ENCODE measurements at places on chromosomes 16 and 17.

DNA sequence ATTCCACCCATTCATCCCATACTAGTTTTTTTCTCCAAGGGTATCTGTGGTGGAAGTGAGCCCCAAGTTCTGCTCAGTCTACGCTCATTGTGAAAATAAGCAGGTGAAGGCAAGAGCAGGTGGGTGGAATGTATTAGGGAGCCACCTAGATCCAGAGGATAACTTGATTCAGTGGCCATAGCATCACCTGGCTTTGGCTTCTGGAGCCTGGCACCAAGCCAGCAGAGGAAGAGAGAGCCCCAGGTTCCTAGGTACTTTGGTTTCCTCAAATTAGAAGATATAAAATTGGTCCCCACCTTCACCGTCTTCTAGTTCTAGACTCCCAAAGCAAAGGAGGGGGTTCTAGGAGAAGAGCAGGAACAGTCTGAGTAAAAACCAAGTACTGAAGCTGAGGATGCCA is 4.1 kb downstream of the FXR2 start:
- no peak for DNase-seq

GRCh38 chr17:76197911-76198310 is 42.4 kb downstream of the RNF157 start:
- DNase-seq = no peak

GRCh38 chr16:80113873-80114574 is 426.8 kb upstream of the DYNLRB2 start:
- no peak for DNase-seq

- DNase-seq = no peak
Measured at GRCh38 chr17:50593321-50593720, 32.8 kb downstream of the CACNA1G start.

DNA sequence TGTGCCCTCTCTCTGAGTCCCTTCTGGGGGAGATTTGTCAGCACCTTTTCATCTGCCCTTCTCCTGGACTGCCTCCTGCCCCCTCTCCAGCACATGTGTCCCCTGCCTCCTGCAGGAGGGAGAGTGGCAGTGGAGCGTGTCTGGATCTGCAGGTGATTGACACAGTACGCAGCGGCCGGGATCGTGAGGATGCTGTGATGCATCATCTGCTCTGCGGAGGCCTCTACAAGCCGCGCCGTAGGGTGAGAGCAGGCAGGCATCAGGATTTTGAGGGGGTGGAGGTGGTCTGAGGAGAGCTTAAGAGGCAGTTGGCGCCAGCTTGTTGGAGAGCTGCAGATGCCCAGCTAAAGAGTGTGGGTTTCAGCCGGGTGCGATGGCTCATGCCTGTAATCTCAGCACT is 10.9 kb downstream of the SLC9A5 start:
- DNase-seq = no peak

GRCh38 chr17:8662973-8663372 is 32.4 kb upstream of the MYH10 start:
- DNase-seq = no peak

- DNase-seq = no peak
Measured at GRCh38 chr17:30137158-30137557, 20.5 kb downstream of the NSRP1 start.

DNA sequence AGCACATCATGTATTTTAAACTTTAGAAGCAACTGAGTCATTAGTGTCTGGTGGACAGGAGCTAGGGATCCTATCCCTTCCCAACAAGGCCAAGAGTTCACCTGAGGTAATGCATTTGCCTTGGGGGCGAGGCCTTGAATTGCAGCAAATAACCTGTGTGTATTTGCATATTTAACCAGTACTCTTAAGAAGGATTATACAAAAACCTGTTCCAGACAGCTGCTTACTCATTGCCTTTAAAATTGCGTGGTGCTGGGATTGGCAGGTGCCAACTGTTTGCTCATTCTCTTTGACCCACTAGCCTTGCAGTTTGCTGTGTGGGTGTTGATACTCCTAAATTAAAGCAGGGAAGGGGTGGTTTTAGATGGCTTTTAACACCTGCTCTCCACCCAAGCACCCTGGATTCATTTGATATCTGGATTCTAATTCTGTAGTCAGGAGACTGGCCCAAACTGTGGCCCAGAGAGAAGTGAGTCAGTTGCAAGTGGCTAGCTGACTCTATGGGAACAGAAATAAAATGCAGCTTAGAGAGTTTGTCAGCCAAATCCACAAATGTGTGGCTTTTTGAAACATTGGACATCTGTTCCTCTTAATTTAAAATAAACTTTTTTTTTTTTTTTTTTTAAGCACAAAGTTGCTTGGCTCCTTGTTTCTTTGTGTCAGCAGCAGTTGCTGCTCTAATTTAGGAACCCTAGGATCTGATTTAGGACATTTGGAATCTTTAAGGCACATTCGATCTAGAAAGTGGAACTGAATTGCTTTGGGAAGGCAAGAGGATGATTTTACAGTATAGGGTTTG is 46.9 kb downstream of the TUBD1 start:
- DNase-seq = peak; percentile 86

DNA sequence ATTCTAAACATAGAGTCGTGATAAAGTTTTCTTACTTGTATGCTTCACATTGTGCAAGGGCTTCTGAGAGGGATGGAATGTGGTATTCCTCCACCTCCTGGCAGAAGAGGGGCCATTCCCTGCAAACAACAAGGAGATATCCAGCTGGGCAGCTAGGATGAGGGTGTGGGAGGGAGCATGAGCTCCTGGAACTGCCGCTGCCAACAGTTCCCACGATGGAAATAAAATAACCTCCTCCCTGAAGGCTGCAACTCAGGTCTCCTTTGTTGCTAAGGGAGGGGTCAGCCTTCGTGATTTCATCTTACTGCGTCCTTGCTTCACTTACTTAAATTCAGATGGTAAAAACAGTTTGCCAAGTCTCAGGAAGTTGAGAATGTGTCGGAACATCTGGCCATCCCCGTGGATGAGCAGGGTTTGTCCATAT is 15.6 kb downstream of the PLEKHG4 start:
- no peak for DNase-seq

- no peak for DNase-seq
Measured at GRCh38 chr17:82959242-82959930, 119.6 kb upstream of the ZNF750 start.

DNA sequence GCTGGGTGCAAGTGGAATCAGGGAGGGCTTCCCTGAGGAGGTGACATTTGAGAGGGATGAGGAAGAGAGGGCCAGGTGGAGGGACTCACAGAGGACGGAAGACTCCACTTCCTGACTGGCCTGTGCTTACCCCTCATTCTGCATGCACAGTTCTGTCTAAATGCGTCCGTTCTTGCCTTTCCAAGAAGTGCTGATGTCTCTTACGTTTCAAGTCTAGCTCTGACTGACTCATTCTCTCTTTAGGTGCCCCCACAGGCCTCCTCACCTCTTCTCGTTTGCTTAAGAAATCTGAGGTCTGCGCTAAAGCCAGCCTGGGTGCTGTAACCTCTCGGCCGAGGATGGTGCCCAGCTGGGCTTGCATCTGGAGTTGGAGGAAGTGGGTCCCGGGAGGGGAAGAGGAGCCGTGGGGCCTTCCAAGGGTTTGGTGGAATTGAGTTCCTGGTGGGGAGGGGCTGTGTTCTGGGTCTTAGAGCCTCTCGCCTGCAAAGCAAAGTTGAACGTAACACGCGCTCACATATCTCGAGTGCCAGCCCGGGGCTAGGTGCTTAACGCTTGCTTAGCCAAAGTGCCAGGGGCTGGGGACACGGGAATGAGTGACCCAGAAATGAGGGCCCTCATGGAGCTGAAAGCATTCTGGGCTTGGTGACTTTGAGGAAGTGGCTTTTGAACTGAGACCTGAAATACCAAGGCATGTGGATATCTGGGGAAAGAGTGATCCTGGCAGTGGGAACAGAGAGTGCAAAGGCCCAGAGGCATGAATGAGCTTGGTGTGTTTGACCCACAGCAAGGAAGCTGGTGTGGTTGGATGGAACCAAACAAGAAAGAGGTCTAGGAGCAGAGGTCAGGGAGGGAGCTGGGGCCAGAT is 4.8 kb downstream of the IL4R start:
- no peak for DNase-seq

DNA sequence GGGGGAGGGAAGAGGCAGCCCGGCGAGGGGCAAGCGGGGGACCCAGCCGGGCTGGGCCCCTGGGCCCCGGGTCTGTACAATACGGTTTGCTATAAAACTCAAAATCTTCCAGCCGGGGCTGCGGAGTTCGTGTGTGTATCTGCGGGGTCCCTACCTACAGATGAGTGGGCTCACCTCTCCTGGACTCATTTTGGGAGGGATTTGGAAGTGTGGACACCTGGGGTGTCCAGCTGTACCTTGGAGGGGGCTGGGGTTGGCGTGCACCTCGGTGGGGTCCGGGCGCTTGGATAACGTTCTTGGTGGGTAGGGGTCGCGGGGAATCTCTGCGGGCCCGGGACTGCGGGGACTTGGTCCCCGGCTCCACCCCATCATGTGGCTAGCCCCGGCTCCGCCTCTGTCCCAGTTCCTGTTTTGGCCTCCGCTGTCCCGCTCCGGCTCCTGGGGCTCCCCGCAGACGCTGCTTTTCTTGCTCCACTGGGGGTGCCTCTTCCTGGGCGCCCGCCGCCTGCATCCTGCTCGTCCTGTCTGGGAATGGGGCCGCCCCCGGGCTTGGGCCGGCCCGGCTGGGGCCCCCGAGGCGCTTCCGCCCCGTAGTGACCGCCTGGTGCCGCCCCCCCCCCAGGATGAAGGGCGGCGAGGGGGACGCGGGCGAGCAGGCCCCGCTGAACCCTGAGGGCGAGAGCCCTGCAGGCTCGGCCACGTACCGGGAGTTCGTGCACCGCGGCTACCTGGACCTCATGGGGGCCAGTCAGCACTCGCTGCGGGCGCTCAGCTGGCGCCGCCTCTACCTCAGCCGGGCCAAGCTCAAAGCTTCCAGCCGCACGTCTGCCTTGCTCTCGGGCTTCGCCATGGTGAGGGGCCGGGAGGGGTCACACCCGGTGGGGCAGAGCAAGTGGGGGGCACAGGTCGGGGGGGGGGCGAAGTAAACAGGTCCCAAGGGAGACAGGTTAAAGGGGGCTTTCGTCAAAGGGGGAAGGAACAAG is at the start of gene ORAI3:
Gene ORAI3 (plus strand): TSS at position 402 of the 983 bp plus-strand sequence. CDS start 222 bp downstream, at position 624.
- peak; percentile 36 for DNase-seq

DNA sequence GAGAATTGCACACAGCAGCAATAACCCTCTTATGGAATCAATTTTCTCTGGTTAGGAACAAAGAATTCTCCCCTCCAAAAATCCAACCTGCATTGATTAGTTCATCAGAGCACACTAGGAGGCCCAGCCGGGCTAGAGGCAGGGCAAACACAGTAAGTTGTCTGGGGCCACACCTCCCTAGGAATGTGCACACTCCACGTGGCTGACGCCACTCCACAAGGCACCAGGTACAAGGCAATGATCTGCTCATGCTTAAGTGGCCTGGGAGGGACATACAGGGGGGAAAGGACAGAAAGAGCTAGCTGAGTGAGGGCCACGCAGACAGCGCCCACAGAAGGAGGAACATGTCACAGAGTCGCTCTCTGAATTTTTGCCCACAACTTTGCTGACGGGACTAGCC is 107.6 kb downstream of the SLC39A11 start:
- no peak for DNase-seq
